SJCRH30 (cell line): ENCODE measurements at places on chromosomes 2 and 18. TPM values are rescaled to one million over a fixed set of nuclear protein-coding genes. Genes with fewer than 3 reads are reported as not detected.

The FBXO15 gene
- 0.36 TPM in 1 of 2 replicates, not detected in the other for total RNA-seq

The BUB1 gene
- 107 and 118 TPM in 2 replicates for total RNA-seq

The IL1R2 gene
- total RNA-seq: not detected in 2 replicates

The C1GALT1C1L gene
- 3.7 TPM in 2 replicates for total RNA-seq

DNA sequence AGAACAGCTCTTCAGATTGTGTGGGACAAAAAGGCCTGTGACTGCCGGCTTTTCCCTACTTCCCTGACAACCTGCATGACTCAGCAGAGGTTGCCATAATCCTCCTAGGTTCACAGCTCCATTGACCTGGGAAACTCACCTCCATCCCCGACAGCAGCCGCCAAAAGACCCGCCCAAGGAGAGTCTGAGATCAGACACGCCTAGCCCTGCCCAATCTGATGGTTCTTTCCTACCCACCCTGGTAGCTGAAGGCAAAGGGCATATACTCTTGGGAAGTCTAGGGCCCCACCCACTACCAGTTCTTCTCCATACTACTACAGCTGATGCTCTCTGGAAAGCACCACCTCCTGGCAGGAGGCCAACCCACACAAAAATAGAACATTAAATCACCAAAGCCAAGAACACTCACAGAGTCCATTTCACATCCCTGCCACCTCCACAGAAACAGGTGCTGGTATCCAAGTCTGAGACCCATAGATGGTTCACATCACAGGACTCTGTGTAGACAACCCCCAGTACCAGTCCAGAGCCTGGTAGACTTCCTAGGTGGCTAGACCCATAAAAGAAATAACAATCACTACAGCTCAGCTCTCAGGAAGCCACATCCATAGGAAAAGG is 140.6 kb downstream of the NETO1 start:
- no peaks in the 10 kb centered on the region for H3K27me3 ChIP-seq
- peak; percentile 28 for DNase-seq
- H3K36me3 ChIP-seq: no peaks in the 10 kb centered on the region
- H3K4me3 ChIP-seq: no peak overlapping the region
- H3K27ac ChIP-seq: no peak overlapping the region
- H3K4me1 ChIP-seq: 0 out of 2 replicates have a peak, but pooled peaks cover 2% of the 10 kb centered on the region

DNA sequence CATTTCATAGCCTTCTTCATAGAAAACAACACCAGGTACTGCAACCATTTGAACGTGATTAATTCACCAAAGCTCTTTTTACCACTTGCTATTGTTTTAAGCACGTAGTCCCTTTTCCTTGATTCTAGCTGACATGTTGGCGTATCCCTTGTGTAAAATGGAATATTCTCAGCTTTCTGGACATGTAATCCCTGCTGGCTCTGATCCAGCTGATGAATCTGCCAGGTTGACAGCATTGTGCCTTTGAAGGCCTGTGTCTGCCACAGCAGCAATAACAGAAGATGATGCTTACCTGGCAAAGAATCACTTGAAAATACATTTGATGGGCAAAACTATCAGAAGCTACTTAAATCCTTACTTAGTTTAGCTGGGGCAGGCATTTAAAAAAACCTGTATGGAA is 81.0 kb upstream of the CCDC150 start:
- H3K36me3 ChIP-seq: no peaks in the 10 kb centered on the region
- no peaks in the 10 kb centered on the region for H3K4me1 ChIP-seq
- H3K27me3 ChIP-seq: no peaks in the 10 kb centered on the region
- H3K27ac ChIP-seq: no peak overlapping the region
- no peak overlapping the region for H3K4me3 ChIP-seq

DNA sequence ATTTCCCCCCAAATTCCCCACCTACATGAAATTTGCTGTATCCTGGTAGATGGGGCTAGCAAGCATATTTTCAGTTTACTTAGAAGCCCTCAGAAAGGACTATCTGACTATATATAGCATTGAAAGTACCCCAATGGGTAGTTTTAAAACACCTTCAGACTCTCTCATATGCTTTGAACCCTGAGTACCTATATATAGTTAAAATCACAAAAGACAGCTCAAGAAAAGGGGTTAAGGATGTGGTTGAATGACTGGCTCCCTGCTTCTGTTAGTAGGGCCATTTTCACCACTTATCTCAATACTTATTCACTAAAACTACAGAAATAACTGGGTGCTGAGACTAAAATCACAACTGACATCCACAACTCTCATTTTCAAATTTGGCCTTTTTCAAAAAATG is 18.5 kb downstream of the WDPCP start:
- no peak overlapping the region for H3K27ac ChIP-seq
- no peaks in the 10 kb centered on the region for H3K4me1 ChIP-seq
- DNase-seq: no peak
- H3K4me3 ChIP-seq: no peak overlapping the region
- H3K36me3 ChIP-seq: no peaks in the 10 kb centered on the region; the same call in 1 of the 2 replicates
- no peaks in the 10 kb centered on the region for H3K27me3 ChIP-seq

- no peaks in the 10 kb centered on the region for H3K27me3 ChIP-seq
- no peaks in the 10 kb centered on the region for H3K36me3 ChIP-seq
- DNase-seq: no peak
- no peaks in the 10 kb centered on the region for H3K4me1 ChIP-seq
- H3K27ac ChIP-seq: no peak overlapping the region
- no peak overlapping the region for H3K4me3 ChIP-seq
These were observed 132.9 kb upstream of the HDAC4 start for GRCh38 chr2:239533569-239534316.

DNA sequence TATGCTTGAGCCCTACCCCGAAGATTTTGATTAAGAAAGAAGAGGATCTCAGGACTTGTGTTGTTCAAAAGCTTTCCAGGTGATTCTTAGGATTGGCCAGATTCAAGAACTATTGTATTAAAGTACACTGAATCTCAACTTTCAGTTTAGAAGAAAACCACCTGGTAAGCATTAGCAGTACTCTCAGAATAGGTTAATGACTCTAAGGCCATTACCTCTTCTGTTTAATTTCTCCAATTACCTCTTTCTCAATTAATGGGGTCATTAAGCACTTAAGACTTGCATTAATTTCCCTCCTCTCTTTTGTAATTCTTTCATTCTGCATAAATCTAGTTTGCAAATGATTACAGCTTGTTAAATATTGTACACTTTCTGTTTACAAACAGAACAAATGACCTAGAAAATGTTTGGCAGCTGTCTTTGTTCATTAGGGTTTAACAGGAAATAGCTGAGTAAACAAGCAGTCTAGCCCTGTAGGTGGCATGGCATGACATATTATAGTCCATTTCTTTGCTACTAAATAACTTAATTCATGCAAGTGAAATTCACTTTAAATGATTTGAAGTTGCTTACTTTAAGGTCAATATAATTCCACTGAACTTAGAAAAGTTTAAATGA is 20.4 kb upstream of the TDRD15 start:
- peaks cover 17% of the 10 kb centered on the region; the same call in 1 of the 2 replicates for H3K4me1 ChIP-seq
- H3K36me3 ChIP-seq: no peaks in the 10 kb centered on the region
- H3K27me3 ChIP-seq: no peaks in the 10 kb centered on the region
- DNase-seq: no peak

DNA sequence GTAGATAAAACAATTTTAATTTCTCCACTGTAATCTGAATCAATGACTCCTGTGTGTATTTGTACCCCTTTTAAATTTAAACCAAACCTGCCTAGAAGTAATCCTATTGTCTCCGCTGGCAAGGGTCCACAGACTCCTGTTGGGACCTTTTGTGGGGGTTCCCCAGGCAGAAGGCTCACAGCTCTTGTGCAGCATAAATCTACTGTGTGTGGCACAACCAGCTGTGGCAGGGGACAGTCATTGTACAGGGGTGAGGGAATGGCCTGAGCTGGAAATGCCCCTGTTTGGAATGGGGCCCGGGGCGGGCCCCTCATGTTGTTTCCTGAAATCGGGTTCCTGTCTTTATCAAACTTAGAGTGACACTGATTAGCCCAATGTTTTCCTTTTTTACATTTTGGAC is 318.2 kb upstream of the FAM98A start:
- H3K27me3 ChIP-seq: no peaks in the 10 kb centered on the region
- no peaks in the 10 kb centered on the region for H3K4me1 ChIP-seq
- H3K4me3 ChIP-seq: no peak overlapping the region
- no peaks in the 10 kb centered on the region for H3K36me3 ChIP-seq

GRCh38 chr2:30436859-30437435 is 10.1 kb upstream of the LCLAT1 start:
- no peak overlapping the region for H3K27ac ChIP-seq
- no peaks in the 10 kb centered on the region for H3K27me3 ChIP-seq

DNA sequence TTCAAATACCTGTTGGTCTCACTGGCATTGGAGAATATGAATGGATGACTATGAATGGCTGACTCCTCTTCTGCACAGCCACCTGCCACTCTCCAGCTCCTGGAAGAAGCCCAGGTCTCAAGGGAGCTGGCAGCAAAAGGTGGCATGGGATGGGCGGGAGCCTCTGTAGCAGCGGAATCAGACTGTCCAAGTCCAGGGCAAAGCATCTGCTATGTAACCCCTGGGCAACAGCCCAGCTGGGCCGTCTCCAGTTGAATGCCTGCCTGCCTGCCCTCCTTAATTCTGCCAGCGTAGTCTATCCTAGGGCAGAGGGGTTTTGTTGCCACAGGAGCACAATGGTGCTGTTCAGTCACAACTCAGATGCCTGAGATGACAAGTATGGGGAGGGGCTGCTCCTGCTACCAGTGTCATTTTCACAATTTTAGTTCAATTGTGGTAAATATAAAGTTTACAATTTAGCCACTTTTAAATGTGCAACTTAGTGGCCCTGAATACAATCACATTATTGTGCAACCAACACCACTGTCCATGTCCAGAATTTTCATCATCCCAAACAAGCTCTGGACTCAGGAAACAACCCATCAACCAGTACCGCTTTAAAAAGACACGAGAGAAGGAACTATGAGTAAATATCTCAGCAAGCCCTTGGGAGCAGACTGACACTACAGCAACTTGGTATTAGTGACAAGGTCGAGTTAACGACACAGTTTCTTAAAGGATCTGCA is 115.2 kb downstream of the MYO5B start:
- no peak for DNase-seq
- no peak overlapping the region for H3K4me3 ChIP-seq
- H3K4me1 ChIP-seq: no peaks in the 10 kb centered on the region
- no peaks in the 10 kb centered on the region for H3K36me3 ChIP-seq
- no peaks in the 10 kb centered on the region for H3K27me3 ChIP-seq

DNA sequence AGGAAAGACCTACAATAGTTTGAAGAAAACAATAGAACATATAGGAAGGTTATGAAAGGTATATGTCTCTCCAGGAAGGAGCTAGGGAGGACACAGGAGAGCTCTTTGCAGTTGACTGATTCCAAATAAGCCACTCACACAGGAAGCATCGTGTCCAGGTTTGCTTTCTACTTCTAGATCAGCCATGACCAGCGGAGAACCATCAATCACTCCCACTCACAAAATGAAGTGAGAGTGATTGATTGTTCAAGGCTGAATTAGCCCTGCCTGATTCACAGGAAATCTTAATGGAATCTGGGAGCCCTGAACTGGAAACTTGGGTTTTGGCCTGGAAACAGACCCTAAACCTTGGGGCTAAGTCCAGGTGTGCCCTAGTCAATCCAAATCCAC is 1292.2 kb upstream of the ZEB2 start:
- H3K27me3 ChIP-seq: no peaks in the 10 kb centered on the region
- no peak overlapping the region for H3K27ac ChIP-seq
- no peaks in the 10 kb centered on the region for H3K36me3 ChIP-seq
- no peak for DNase-seq
- no peaks in the 10 kb centered on the region for H3K4me1 ChIP-seq

GRCh38 chr2:161146209-161146775 is 13.9 kb upstream of the TANK start:
- no peak overlapping the region for H3K27ac ChIP-seq
- H3K4me1 ChIP-seq: peaks cover 3% of the 10 kb centered on the region; the same call in 1 of the 2 replicates
- H3K27me3 ChIP-seq: no peaks in the 10 kb centered on the region
- peak; percentile 56 for DNase-seq
- H3K36me3 ChIP-seq: no peaks in the 10 kb centered on the region
- H3K4me3 ChIP-seq: no peak overlapping the region

- H3K27me3 ChIP-seq: peaks cover 4% of the 10 kb centered on the region; the same call in 1 of the 2 replicates
- no peaks in the 10 kb centered on the region for H3K4me1 ChIP-seq
- DNase-seq: no peak
- H3K4me3 ChIP-seq: no peak overlapping the region
These were observed 40.1 kb upstream of the SOS1 start for GRCh38 chr2:39160982-39161381.

GRCh38 chr2:220767591-220768255 is 804.4 kb downstream of the EPHA4 start:
- H3K4me3 ChIP-seq: no peak overlapping the region
- H3K36me3 ChIP-seq: no peaks in the 10 kb centered on the region
- H3K4me1 ChIP-seq: no peaks in the 10 kb centered on the region
- no peak overlapping the region for H3K27ac ChIP-seq

- no peaks in the 10 kb centered on the region for H3K27me3 ChIP-seq
- no peak for DNase-seq
- H3K4me3 ChIP-seq: peak overlapping the region; percentile 77
- peak overlapping the region; percentile 62 for H3K27ac ChIP-seq
- no peaks in the 10 kb centered on the region for H3K36me3 ChIP-seq
These were observed 1.3 kb downstream of the ERICH2 start for GRCh38 chr2:170771421-170771937.

- H3K4me1 ChIP-seq: 0 out of 2 replicates have a peak, but pooled peaks cover 2% of the 10 kb centered on the region
- no peak for DNase-seq
- H3K36me3 ChIP-seq: no peaks in the 10 kb centered on the region
- no peaks in the 10 kb centered on the region; the same call in 1 of the 2 replicates for H3K27me3 ChIP-seq
These were observed 210.5 kb downstream of the SH3RF3 start for GRCh38 chr2:109339519-109339966.

GRCh38 chr2:66733364-66733999 is 298.6 kb downstream of the MEIS1 start:
- no peak for DNase-seq
- H3K36me3 ChIP-seq: no peaks in the 10 kb centered on the region
- no peak overlapping the region for H3K4me3 ChIP-seq
- no peak overlapping the region for H3K27ac ChIP-seq
- H3K27me3 ChIP-seq: 0 out of 2 replicates have a peak, but pooled peaks cover 7% of the 10 kb centered on the region

GRCh38 chr2:95761556-95761955 is 169.8 kb downstream of the TRIM43 start:
- DNase-seq: no peak
- H3K27ac ChIP-seq: no peak overlapping the region
- H3K36me3 ChIP-seq: no peaks in the 10 kb centered on the region
- H3K27me3 ChIP-seq: no peaks in the 10 kb centered on the region
- no peak overlapping the region for H3K4me3 ChIP-seq

GRCh38 chr18:13382366-13382953 is 163.9 kb downstream of the LDLRAD4 start:
- no peaks in the 10 kb centered on the region for H3K27me3 ChIP-seq
- H3K36me3 ChIP-seq: no peaks in the 10 kb centered on the region
- no peak overlapping the region for H3K27ac ChIP-seq
- no peak overlapping the region for H3K4me3 ChIP-seq

GRCh38 chr2:159411460-159411859 is 125.0 kb upstream of the WDSUB1 start:
- DNase-seq: no peak
- no peak overlapping the region for H3K4me3 ChIP-seq
- no peaks in the 10 kb centered on the region for H3K27me3 ChIP-seq
- H3K27ac ChIP-seq: no peak overlapping the region

- no peaks in the 10 kb centered on the region for H3K27me3 ChIP-seq
- H3K4me1 ChIP-seq: no peaks in the 10 kb centered on the region
- H3K4me3 ChIP-seq: no peak overlapping the region
- no peaks in the 10 kb centered on the region for H3K36me3 ChIP-seq
- DNase-seq: no peak
These were observed 54.2 kb downstream of the COMMD1 start for GRCh38 chr2:61959381-61960293.
